ENCODE measurements at places on chromosomes 4 and X.

DNA sequence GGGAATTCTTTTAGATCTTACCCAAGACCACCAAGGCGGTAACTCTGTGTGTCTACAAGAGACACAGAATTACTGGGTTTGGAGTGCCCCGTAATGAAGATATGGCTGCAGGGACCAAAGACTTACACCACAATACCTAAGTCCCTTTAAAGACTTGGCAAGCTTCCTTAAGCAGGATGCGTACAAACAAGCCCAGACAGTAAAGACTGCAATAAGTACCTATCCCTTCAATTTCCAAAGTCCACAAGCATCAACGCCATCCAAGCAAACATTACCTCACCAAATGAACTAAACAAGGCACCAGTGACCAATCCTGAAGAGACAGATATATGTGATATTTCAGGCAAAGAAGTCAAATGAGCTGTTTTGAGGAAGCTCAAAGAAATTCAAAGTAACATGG is 42.3 kb upstream of the RNF128 start:
- no peak for DNase-seq

DNA sequence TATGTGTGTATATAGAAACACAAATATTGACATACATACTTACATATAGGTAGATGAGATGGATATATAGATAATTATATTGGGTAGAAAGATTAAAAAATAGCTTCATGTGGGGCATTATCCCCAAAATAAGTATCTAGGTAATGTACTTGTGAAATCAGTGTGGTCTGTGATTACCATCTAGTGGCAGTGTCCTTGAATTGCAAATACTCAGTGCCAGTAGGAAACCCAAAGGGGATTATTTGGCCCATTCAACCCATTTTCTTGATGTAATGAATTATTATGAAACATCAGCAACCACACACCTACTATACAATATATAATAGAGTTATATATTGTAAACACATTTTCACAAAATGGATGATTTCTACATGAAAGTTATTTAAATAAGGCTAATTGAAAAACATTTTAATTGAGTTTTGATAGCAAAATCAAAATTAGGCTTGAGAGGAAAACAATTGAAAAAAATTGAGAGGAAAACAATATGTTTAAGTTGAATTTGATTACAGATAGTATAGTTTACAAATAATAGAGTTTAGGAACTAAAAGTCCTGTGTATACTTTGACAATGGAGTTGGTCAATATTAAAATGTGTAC is 389.4 kb downstream of the GALNTL6 start:
- DNase-seq = no peak

GRCh38 chr4:124596816-124597215 is 115.7 kb downstream of the ANKRD50 start:
- no peak for DNase-seq

DNA sequence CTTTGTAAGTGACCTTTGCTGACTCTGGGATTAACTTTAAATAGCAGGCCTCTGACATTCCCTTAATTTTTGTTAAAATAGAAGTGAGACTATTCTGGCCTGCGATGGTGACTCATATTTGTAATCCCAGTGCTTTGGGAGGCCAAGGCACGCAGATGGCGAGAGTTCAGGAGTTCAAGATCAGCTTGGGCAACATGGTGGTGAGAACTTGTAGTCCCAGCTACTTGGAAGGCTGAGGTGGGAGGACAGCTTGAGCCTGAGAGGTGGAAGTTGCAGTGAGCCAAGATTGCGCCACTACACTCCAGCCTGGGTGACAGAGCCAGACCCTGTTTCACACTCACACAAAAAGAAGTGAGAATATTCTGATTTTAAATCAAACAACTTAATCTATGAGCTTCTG is 27.3 kb downstream of the ZNF330 start:
- DNase-seq = no peak

GRCh38 chrX:133374874-133375387 is 40.4 kb downstream of the GPC4 start:
- DNase-seq = no peak

GRCh38 chrX:142977128-142977914 is 48.4 kb upstream of the SPANXN4 start:
- no peak for DNase-seq

DNA sequence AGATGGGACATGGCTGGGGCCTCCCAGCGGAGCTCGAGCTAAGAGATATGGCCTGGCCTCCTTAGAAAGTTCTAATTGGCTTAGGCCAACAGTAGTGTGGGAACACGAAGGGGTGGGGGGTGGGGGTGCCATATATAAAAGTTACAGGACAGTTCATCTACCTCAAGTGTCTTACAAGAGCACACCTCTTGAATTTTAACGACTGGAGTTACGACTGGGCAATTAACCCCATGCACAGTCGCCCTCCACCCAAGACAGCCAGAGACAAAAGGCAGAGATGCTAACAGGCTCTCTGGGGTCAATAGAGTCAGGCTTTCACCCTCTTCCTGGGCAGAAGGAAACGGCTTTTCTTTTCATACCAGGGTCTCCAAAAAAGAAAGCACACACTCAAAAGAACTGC is 302.2 kb downstream of the BCOR start:
- no peak for DNase-seq

GRCh38 chr4:82223715-82224114 is 150.1 kb downstream of the HNRNPD start:
- no peak for DNase-seq

DNA sequence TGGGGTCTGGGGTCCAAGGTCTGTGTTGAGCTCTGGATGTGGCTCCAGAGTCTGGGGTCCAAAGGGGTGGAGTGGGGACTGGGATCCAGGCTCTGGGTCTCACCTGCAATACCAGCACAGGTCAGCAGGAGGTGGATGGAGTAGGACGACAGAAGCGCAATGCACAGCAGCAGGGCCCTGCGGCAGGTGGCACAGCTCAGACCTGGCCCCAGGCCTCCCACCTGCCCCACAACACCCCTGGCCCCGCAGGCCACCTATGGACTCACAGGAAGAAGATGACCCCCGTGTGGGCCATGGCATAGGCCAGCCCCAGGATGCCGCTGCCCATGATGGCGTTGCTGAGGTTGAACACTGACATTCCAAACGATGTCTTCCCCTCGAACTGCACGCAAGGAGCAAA is 3.4 kb downstream of the SLC38A5 start:
- DNase-seq = no peak

DNA sequence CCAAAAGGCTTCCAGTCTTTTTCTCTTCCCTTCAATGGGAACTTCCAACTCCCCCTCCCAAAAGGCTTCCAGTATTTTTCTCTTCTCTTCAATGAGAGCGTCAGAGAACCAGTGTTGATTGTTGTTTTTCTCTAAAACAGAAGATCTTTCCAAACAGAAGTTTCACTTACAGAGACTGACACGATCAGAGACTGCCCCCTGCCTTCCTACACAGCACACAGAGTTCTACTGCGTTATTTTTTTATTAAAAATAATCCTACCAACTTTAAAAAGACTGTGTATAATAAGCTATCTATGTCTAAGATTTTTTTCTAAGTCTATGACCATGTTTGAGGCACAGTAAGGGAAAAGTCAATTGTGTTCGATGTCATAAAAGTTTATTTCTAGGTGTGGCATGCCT is 3.5 kb upstream of the HTR2C start:
- no peak for DNase-seq

- DNase-seq = no peak
Observed at GRCh38 chrX:2703991-2704369, 12.9 kb downstream of the CD99 start.

- DNase-seq = no peak
Observed at GRCh38 chr4:48420144-48420543, 63.0 kb upstream of the SLC10A4 start.

GRCh38 chr4:76011700-76012387 is 4.5 kb upstream of the CXCL9 start:
- no peak for DNase-seq

DNA sequence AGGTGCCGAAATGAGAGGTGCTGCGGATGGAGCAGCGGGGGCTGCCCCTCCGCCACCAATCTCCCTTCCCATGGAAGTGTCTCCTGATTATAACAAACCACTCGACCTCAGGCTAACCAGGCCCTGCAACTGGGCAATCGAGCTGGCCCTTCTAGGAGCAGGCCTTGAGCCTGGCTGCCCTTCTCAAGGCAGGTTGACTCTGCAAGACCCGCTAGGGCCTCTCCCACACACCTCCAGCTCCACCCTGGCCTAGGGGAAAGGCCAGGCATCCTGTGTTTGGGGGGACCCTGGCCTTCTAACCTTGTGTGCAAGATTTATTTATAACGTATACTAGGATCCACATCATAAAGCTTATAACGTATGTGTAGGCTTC is 3.7 kb upstream of the BCOR start:
- no peak for DNase-seq

- DNase-seq = no peak
Observed at GRCh38 chrX:110259117-110259516, 58.8 kb downstream of the AMMECR1 start.

- DNase-seq = no peak
Observed at GRCh38 chr4:109327641-109328040, 25.2 kb upstream of the COL25A1 start.

DNA sequence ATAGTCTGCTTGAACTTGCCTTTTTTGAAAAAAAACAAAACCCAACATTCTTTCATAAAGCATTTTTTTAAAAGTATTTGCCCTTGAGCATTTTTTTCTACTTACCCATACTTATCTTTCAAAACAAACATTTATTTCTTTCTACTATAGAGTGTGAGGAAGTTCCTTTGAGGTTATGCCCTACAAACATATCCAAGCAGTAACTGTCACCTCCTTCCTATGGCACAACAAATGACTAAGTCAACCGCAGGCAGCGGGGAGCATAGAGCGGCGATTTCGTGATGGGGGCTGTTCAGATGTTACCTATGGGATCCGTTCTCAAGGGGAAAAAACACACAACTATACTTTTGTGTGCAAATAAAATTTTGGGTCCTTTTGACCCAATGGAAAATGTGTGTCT is 19.4 kb downstream of the SPRY1 start:
- DNase-seq = no peak

DNA sequence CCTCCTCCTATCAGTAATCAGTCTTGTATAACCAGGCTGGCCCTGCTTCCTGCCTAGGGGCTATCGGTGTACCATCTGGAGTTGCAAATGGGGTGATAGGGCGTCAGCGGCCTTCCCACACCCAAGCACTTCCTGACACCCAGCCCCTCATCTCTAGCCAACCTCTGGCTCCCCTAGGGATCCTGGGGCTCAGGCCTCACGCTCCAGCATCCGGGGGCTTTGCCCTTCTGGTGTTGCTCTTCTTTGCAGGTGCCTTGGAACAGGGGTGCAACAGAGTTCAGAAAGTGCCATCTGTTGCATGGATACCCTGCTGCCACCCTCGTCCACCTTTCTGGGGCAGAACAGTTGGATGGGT is 4.1 kb downstream of the IL9R start:
- DNase-seq = no peak

DNA sequence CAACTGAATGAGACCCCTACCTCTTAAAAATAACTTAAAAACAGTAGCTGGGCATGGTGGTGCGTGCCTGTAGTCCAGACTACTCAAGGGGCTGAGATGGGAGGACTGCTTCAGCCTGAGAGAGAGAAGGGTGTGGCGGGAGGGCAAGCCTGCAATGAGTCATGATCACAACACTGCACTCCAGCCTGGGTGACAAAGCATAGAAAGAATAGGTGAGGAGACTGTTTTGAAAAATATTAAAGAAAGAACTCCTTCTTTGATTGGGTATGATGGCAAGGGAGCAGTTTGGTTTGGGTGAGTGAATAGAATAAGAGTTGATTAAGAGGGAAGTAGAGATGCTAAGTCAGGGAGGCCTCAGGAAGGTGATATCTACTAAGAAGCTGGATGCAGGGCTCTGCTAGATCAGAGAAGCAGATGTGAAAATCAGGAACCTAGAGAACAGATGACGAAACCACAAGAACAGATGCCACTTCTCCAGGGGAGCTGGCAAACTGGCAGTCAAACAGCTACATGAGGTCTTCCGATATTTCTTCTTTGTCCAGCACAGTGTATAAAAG is 318.6 kb downstream of the OPHN1 start:
- DNase-seq = no peak

GRCh38 chr4:5801696-5802095 is 90.7 kb downstream of the EVC start:
- no peak for DNase-seq

DNA sequence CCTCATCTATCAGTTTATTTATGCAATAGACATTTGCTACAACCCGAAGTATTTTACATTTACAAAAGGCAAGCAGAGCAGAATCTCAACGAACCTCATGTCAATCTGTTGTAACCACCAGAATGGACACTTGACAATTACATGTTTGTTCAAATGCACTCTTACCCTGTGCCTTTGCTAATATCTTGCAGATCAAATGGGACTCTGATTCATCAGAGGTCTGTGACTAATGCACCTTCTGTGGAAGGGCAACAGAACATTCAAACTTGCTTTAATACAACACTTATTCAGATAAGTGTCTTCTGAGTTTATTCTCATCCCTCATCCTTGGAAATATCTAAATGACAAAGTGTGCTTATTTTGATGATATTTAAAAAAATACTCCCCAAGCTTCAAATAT is 644.7 kb upstream of the PCDH10 start:
- no peak for DNase-seq

- DNase-seq = no peak
Observed at GRCh38 chr4:169058312-169058711, 48.3 kb upstream of the CBR4 start.

GRCh38 chrX:13994104-13994503 is 35.6 kb downstream of the GEMIN8 start:
- no peak for DNase-seq

DNA sequence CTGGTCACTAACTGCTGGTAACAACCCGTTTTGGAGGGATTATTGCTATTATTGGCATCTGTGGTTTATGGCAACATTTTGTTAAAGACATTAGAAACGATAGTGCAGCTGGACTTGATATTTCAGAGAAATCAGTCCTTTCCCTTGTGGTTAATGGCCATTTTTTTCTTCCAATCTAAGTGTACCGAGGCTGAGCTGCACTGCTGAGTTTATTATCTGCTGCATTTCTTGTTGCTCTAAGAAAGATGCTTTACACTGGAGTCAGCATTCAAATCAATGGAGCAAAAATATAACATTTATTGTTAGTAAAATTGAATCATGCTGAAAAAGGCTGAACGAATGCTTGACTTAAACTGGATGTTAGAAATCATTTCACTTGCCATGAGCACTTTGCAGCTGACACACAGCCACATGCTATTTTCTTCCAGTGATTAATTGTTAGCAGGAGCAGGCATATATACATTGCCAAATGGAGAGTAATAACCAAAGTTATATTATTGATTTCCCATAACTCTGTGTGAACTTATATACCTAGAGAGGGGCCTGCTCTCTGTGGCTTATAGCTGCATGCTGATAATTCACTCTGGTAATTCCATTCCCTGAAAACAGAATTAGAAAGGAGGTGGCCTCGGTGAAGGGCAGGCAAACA is 66.5 kb upstream of the TTC29 start:
- no peak for DNase-seq

- DNase-seq = no peak
Observed at GRCh38 chr4:41281038-41281634, 24.4 kb downstream of the UCHL1 start.
